Heart left ventricle (tissue), 16 donors: ENCODE measurements at places on chromosomes 2 and 18. TPM values are rescaled to one million over a fixed set of nuclear protein-coding genes. Genes with fewer than 3 reads are reported as not detected.

Gene C2orf80
- not detected for total RNA-seq

Gene CCDC195
- total RNA-seq = not detected

GRCh38 chr2:207697411-207697810 lies 14.0 kb upstream of the CCNYL1 start:
- DNase-seq = no peak

GRCh38 chr2:3669656-3670055 lies 11.7 kb downstream of the ALLC start:
- no peak for DNase-seq

GRCh38 chr2:3197308-3197707 lies 180.3 kb downstream of the EIPR1 start:
- no peak for DNase-seq

- no peak for DNase-seq
These were observed 64.2 kb upstream of the PID1 start for GRCh38 chr2:229335330-229335729.

- no peak for DNase-seq
These were observed 226.8 kb upstream of the FN1 start for GRCh38 chr2:215662715-215663114.

DNA sequence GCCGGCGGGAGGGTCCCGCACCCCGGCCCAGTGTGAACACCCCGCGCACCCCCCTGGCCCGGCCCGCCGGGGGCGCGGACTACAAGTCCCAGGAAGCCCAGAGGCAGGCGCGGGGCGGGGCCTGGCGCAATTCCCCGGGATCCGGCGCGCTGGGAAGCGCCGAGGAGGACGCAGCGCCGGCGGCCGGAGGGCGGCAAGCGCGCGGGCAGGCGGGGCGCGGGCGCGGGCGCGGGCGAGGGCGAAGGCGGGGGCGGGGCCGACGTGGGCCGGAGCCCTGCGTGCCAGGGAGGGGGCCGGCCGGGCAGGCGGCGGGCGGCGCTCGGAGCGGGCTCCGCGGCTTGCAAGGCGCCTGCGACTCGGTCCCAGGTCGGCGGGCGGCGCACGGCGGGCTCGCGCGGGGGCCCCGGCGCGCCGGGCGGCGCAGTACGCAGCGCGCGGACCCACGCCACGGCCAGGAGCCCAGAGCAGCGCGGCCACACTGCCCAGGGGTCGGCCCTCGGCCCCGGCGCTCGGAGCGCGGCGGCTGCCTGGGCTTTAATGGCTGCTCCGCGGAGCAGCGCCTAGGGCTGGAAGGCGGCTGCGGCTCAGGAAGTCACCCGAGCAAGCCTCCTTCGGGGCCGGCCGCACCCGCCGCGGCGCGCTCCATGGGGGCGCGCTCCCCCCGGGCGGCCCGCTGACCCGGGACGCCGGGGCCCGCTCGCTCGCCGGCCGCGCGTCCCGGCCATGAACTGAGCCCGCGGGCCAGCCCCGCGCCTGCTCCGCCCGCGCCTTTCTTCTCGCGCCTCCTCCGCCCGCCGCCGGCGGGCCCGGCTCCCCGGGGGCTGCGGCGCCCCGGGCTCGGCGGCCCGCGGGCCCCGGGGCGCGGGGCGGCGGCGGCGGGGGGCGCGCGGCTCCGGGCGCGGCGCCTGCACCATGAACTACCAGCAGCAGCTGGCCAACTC lies at the start of gene AGAP1:
AGAP1 (plus strand) TSS at position 269 of the 941 bp plus-strand sequence.
- DNase-seq = peak; percentile 91
